ENCODE measurements at places on chromosomes 7 and 10. TPM values are rescaled to one million over a fixed set of nuclear protein-coding genes. Genes with fewer than 3 reads are reported as not detected.

GRCh38 chr10:116038259-116038658 is 234.7 kb downstream of the GFRA1 start:
- DNase-seq = no peak

GRCh38 chr7:148212731-148213130 is 377.8 kb upstream of the C7orf33 start:
- DNase-seq = no peak

GRCh38 chr10:59771162-59771807 is 18.0 kb upstream of the MRLN start:
- DNase-seq = no peak

DNA sequence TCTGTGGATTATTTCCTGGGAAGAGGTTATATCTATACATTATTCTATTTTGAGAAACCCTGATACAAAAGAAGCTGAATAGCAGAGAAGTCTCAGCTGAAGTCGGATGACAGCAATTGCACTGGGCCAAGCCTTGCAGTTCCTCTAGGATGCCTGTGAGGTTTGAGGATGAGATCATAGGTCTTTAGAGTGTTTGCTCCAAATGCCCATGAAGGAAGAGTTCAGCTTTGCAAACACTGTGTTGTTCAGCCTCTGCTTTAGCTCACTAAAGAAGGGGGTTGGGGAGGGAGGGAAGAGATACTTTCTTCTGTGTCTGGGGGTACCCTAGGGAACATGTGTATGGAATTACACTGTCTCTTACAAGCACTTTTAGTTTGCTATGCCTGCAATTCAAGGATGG is 282.5 kb upstream of the NRP1 start:
- no peak for DNase-seq

- DNase-seq = no peak
These were observed 25.8 kb downstream of the NHLRC2 start for GRCh38 chr10:113880236-113880635.

The NCF1 gene
- polyA plus RNA-seq = 3.1 TPM

All from large intestine (tissue), 12 donors.